Upper lobe of left lung (tissue), 6 donors: ENCODE measurements at places on chromosomes 16 and 17.

- no peak for DNase-seq
Measured at GRCh38 chr17:9383826-9384225, 191.8 kb downstream of the STX8 start.

DNA sequence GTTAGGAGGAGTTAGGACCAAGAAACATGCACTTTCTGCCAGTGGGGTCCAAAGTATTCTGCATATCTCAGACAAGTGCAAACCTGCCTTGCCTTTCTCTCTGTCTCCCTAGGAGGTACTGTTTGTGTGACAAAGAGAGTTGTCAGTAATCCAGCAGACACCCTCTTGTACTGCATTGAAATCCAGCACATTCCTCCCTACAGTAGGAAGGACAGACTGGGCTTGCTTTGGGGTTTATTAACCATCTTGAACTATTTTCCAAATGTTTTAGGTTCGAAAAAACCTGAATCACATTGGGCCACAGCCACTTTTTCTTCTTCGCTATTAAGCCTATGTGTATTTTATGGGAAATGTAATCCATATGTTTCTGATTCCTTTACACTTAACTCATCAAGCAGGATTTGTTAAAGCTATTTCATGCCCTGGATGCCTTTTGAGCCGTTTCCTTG is 204.2 kb upstream of the KCNJ16 start:
- no peak for DNase-seq

DNA sequence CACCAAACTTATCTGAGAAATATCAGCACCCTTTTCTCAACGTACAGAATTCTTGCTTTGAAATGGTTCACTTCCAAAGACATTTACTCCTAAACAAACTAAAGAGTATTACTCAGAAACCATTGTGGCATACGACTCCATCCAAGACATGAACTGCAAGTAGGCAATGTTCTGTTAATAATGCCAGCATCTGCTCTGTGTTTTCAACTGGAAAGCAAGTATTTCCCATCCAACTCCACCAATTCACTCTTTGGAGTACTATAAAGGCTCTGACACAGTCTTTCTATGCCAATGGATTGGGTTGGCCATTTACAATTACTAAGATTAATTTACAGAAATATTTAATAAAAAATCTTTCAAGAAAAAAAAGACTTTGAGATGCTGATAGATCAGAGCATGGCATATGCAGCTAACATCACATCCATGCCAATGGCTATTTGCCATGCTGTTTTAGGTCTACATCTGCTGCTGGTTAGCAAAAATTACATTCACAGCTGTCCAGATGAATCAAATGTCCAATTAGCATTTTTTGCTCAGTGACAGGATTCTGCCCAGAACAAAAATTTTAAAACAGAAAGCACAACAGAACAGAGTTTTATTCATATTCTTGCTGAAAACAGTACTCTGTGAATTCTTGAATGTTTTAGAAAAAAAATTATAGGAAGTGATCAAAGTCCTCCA is 65.9 kb upstream of the HLF start:
- no peak for DNase-seq

- DNase-seq = no peak
Measured at GRCh38 chr16:11107780-11108465, 148.1 kb downstream of the SOCS1 start.

DNA sequence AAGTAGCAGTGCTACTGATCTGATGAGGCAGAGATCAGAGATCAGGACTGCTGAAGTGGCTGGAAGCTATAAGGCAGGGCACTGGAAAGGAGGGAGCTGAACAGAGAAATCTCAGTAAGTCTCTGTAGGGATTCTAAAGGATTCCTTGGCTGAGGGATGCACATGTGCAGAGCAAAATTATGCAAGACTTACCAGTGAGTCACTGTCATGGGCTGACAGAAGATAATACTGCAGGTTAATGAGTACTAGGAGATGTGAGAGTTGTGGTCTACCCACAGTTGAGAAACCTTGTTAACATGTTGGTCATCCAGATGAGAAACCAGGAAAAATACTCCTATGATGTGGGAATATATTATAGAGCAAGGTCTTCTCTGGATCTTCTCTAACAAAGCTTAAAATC is 378.1 kb downstream of the HAPSTR1 start:
- no peak for DNase-seq
